Tibial artery (tissue), 4 donors: ENCODE measurements at places on chromosomes 2 and 18.

DNA sequence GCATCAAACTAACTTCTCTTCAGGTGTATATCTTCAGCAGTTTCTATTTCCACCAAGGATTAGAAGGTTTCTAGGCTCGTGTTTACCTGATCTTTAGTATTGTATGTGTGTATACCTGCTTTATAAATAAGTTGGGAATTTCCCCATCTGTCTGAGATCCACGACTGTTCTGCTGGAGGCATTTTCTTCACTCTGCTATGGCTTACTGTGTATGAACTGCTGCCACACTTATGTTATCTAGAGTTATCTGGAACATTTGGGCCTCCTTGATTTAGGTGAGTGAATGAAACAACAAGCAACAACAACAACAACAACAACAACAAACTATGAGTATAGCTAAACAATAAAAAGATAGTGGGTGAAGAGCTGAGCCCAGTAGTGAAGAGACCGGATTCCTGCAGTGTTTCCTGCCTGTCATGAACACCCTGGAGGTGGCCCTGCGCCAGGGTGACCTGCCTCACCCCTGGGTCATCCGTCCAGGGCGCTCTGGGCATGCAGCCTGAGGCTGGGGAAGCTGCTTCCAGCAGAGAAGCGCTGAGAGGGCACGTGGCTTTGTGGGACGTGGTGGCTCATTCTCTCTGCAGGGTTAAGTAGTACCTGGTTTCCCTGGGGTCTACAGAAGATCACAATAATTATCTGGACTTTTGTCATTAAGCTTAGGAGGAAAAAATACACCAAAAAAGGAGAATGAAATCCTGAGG, 56.1 kb upstream of the GATA6 start:
- H3K27me3 ChIP-seq, result no peaks in the 10 kb centered on the region
- H3K36me3 ChIP-seq, result no peaks in the 10 kb centered on the region
- DNase-seq, result no peak
- no peak overlapping the region for H3K27ac ChIP-seq
- H3K4me1 ChIP-seq, result no peaks in the 10 kb centered on the region

GRCh38 chr18:21218862-21219261, 23.2 kb upstream of the GREB1L start:
- no peak overlapping the region for H3K4me3 ChIP-seq
- DNase-seq, result no peak
- no peaks in the 10 kb centered on the region for H3K4me1 ChIP-seq
- H3K27me3 ChIP-seq, result no peaks in the 10 kb centered on the region

GRCh38 chr2:143730155-143730952, 601.1 kb downstream of the ARHGAP15 start:
- H3K27ac ChIP-seq, result no peak overlapping the region
- DNase-seq, result no peak
- no peak overlapping the region for H3K4me3 ChIP-seq
- no peaks in the 10 kb centered on the region for H3K36me3 ChIP-seq
- H3K4me1 ChIP-seq, result no peaks in the 10 kb centered on the region
- H3K27me3 ChIP-seq, result no peaks in the 10 kb centered on the region

GRCh38 chr2:20755132-20755800, 67.6 kb downstream of the LDAH start:
- H3K36me3 ChIP-seq, result peaks cover 6% of the 10 kb centered on the region
- H3K4me1 ChIP-seq, result no peaks in the 10 kb centered on the region
- no peak overlapping the region for H3K27ac ChIP-seq
- no peak for DNase-seq

- no peak overlapping the region for H3K4me3 ChIP-seq
- no peaks in the 10 kb centered on the region for H3K27me3 ChIP-seq
- no peaks in the 10 kb centered on the region for H3K4me1 ChIP-seq
- no peak overlapping the region for H3K27ac ChIP-seq
- no peak for DNase-seq
Measured at GRCh38 chr2:125280265-125280664, 1255.2 kb downstream of the CNTNAP5 start.

DNA sequence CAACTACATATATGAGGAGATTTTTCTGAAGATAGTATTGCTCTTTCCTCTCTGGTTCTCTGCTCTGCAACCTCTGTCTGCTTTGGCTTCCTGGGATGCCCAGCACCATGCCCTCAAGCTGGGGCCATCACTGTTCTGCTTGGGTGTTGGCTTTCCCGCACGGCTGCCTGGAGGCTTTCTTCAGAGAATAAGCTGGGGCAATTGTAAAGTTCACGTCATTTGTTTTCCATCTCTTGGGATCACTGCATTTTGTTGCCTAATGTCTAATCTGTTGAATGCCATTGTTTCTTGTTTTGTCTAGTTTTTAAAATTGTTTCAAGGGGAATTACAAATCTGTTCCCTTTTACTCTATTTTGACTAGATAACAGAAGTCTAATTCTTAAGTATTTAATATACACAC, 437.3 kb upstream of the NRP2 start:
- H3K4me3 ChIP-seq, result no peak overlapping the region
- no peak for DNase-seq
- H3K27ac ChIP-seq, result no peak overlapping the region
- H3K36me3 ChIP-seq, result no peaks in the 10 kb centered on the region

DNA sequence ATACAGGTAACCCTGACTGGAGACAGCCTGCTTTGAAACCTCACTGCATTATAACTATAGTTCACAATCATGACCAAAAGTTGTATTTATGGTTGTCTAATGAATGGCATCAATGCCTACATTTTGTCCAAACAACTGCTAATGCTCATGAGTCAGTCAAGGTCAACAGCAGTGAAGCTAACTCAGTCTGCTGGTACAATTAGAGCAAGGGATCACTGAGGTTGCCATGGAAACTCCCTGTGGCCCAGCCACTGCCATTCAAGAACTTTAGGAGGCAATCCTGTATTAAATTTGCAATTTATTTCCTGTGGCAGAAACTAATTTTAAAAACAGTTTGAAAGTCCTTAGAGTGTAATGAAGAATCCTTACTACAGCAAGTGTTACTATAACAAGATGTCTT, 185.1 kb upstream of the SMAD7 start:
- no peaks in the 10 kb centered on the region for H3K36me3 ChIP-seq
- no peak for DNase-seq
- H3K27ac ChIP-seq, result no peak overlapping the region
- no peaks in the 10 kb centered on the region for H3K4me1 ChIP-seq
- H3K4me3 ChIP-seq, result no peak overlapping the region
- no peaks in the 10 kb centered on the region for H3K27me3 ChIP-seq

DNA sequence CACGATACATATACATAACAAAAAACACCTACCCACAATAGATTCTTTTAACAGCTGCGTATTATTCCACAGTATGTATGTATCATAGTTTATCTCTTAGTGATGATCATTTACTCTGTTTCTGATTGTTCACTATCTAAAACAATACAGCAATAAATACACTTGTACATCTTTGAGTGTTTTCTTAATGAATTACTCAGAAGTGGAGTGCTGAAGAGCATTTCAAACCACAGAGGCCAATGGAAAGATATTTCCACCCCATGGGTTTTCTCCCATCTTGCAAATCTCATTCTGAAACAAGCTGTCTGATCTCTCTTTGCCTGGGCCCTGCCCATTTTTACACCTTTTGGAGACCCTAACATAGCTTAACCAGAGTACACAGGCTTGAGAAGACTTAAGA, 113.8 kb upstream of the KLF7 start:
- H3K4me1 ChIP-seq, result peaks cover 10% of the 10 kb centered on the region
- no peaks in the 10 kb centered on the region for H3K27me3 ChIP-seq
- H3K4me3 ChIP-seq, result no peak overlapping the region
- DNase-seq, result no peak
- no peak overlapping the region for H3K27ac ChIP-seq

DNA sequence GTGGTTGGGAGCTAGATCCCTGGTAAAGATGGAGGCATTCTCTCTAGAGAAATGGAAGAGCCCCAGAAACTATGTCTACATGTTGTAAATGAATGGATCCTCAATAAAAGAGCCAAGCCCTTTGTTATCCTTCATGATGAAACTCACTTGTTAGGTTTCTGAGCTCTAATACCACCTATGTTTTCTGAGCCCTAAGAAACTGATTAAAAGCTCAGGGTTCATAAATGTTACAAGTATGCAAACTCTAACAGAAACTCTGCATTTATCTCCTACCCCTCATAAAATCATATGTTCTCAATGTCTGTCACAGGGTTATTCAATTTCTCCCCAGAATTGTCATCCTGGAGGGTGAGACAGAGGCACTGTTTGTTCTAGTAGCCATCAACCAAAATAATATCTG, 18.0 kb upstream of the HNMT start:
- H3K36me3 ChIP-seq, result no peaks in the 10 kb centered on the region
- H3K4me3 ChIP-seq, result no peak overlapping the region
- no peak overlapping the region for H3K27ac ChIP-seq
- no peak for DNase-seq

DNA sequence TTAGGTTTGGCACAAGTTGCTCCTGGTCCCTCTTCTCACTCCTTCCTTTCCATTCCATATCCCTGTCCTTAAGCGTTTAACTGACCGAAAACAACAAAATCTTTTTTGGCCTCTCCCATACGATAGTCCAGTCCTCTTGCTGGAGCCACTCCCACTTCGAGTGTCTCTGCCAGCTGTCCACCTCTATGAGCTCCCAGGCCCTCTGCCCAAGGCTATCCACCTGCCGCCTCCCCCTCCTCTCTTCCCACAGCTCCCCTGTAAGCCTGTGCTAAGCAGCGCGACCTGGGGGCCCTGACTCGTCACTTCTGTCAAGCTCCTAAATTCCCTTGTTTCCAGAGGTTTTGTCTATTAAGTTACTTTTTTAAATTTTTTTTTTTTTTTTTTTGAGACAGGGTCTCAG, 47.0 kb upstream of the FOSL2 start:
- no peaks in the 10 kb centered on the region for H3K36me3 ChIP-seq
- H3K4me1 ChIP-seq, result peaks cover 49% of the 10 kb centered on the region
- H3K4me3 ChIP-seq, result no peak overlapping the region
- DNase-seq, result no peak
- H3K27me3 ChIP-seq, result no peaks in the 10 kb centered on the region
- no peak overlapping the region for H3K27ac ChIP-seq

- H3K27ac ChIP-seq, result no peak overlapping the region
- H3K36me3 ChIP-seq, result no peaks in the 10 kb centered on the region
- H3K27me3 ChIP-seq, result no peaks in the 10 kb centered on the region
- no peak for DNase-seq
Measured at GRCh38 chr2:239947729-239948045, 77.5 kb downstream of the NDUFA10 start.

DNA sequence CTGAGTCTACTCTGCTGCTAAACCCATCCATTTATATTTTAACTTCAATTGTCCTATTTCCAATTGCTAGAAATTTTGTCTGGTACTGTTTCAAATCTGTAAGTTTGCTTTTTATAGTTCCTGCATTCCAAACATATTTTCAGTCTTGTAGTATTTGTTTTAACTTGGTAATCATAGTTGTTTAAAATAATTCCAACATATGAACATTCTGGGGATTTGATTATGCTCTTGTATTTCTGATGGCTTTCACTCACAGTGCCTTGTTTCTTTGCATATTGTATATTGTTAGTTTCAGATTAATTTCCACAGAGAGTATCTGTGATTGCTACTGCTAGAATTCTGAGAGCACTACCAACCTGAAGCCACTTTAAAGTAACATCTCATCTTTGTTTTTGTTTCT, 202.4 kb downstream of the ETAA1 start:
- no peak overlapping the region for H3K27ac ChIP-seq
- H3K36me3 ChIP-seq, result no peaks in the 10 kb centered on the region
- DNase-seq, result no peak
- no peaks in the 10 kb centered on the region for H3K27me3 ChIP-seq
- H3K4me3 ChIP-seq, result no peak overlapping the region

DNA sequence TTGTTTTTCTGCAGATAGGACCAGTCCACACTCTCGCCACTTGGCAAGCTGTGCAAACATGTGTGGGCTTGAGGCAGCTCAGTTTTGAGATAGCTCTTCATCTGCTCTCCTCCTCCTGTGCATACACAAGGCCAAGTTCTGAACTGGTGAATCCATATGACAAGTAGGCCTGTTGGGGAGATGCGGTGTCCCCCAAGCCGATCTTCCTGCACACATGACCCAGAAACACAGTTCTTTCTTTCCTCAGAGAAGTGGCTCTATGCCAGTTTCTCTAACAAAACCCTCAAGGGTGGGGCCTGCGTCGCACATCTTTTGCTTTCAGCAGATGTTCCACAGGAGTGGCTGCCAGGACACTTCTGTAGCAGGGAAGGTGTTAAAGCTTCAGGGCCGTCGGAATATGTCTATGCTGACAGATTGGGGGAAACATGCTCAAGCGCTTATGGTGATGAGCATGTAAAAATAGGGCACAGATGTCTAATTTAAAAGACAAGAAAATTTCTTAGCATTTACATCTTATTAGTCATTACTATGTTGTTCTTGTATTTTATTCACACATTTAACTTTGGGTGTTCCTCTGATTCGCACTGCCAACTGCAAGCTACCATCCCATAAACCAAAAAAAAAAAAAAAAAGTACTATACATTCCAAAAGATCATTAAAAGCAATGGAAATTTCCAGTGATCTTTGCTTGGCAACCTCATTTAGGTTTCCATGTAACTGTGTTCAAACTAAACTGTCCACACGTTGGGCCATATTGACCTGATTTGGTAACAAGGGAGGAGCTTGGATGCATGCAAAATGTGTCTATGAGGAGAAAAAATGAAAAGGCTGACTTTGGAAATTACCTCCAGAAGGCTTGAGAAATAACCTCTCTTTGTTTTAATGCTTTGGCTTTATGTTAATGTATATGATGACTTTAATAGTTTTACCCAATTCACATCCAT, 1055.5 kb upstream of the KLHL29 start:
- no peaks in the 10 kb centered on the region for H3K27me3 ChIP-seq
- no peak overlapping the region for H3K27ac ChIP-seq
- no peak for DNase-seq
- H3K4me1 ChIP-seq, result no peaks in the 10 kb centered on the region
- H3K36me3 ChIP-seq, result no peaks in the 10 kb centered on the region

- no peaks in the 10 kb centered on the region for H3K36me3 ChIP-seq
- H3K4me3 ChIP-seq, result no peak overlapping the region
- no peak for DNase-seq
- H3K27me3 ChIP-seq, result peaks cover 5% of the 10 kb centered on the region
Measured at GRCh38 chr18:26869640-26870039, 4.1 kb upstream of the AQP4 start.

DNA sequence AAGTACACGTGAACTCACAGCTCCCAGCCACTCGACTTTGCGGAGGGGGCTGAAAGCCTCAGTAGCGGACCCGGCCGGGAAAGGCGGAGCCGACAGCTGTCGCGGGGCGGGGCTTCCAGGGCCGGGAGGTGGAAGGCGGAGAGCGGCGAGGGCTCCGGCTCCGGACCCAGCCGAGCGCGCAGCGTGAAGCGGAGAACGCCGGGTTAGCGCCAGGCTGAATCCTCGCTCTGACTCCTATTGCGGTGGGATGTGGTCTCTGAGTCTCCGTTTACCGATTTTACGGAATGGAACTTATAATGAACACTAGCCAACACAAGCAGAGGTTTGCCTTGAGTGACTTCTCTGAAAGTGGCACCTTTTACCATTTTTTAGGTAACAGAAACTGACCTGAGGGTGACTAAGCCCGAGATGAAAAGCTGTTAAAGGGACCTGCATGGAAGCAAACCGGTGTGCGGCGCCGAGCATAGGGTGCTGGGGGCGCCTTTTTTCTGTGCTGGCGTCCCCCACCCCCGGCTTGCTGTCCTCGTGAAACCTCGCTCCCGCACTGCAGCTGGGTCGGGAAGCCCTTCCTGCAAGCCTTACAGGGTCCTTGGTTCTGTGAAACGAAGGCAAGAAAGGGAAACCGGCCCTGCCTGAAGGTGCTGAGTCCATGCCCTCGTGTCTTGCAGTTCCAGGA, 72.9 kb downstream of the EN1 start:
- no peaks in the 10 kb centered on the region for H3K36me3 ChIP-seq
- H3K27ac ChIP-seq, result no peak overlapping the region
- H3K4me3 ChIP-seq, result peak overlapping the region; percentile 37
- H3K27me3 ChIP-seq, result no peaks in the 10 kb centered on the region
